ENCODE measurements at places on chromosomes 5 and 9.

DNA sequence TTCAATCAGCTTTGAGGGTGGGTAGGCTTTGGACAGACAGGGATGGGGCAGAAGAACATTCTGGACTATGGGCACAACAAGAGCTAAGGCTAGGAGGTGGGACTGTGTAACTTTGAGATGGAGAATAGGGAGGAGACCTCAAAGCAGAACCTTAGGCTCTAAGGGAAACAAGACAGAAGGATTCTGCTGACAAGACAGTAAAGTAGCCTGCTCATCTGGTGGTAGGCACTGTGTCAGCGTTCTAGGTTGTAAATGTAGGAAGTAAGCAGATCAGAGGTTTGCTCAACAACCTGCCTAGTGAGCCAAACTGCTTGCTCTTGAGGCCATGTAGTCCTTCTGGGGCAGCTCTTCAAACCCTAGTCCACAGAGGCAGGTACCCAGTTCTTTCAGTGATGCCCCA is 15.0 kb upstream of the IL12B start:
- DNase-seq, result no peak

DNA sequence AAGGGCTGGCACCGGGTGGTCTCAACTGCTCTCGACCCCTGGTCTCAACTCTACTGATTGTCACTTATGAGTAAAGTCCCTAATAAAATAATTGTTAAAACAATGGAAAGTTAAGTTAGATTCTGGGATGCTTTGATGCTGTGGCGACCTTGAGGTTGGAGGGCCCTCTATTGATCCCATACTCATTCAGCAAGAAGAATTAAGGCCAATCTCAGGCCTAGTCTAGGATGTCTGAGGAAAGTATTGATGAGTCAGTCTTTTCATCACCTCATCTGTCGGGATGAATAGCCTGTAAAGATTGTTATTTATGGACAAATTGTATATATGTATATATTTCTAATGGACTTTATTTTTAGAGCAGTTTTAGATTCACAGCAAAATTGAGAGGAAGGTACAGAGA is 50.8 kb downstream of the WDR36 start:
- DNase-seq, result no peak

DNA sequence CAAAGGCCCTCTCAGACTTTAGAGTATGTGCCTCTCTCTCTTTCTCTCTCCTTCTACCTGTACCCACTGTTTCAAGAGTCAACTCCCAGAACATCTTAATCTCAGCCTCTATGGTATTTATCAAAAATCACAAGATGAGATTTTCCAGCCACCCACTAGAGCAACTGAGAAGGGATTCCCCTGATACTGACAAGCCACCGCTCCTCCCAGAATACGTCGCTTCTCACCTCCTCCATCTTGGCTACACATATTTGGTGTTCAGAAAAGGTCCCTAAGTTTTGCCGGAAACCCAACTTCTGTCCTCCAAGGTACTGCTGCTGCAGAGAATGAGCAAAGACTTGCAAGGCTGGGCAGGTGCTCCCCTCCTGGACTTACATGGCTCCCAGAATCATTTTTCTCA is 6.1 kb downstream of the GARIN3 start:
- no peak for DNase-seq

DNA sequence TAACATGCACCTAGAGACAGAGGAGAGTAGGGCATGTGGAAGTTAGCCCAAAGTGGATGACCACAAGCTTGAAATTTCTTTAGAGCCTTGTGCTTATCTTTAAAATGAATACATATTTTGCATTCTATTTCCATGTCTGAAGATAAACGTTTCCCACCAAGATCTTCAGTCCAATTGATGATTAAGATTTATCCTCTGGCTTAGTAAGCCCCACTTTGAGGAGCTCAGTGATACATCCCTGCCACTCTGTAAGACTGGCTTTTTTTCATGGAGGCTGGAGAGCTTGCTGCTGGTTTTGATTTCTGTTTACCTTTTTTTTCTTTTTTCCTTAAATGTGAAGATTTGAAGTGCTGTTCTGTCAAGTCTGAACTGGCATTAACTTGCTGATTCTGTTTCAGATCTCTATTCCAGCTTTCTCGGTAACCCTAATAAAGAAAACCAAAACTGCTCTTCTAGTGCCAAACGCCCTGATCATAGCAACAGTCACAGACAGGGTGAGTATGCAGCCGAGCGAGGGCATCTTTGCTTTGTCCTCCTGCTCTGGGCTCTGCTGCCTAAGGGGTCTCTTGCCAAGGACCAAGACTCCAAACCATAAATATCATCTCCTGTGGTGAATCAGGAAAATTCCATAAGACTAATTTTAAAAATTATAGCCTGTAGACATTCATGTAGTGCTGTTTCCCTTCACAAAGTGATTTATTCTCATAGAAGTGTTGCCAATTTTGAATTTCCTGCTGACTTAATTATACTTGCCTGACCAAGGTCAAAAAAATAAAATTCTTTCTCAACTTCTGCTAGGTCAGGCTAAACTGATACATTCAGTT is 54.3 kb downstream of the GRAMD2B start:
- DNase-seq, result no peak

GRCh38 chr5:66174338-66174737 is 30.2 kb downstream of the SREK1 start:
- no peak for DNase-seq

- DNase-seq, result no peak
These were observed 29.5 kb downstream of the TTC39B start for GRCh38 chr9:15277400-15278090.

DNA sequence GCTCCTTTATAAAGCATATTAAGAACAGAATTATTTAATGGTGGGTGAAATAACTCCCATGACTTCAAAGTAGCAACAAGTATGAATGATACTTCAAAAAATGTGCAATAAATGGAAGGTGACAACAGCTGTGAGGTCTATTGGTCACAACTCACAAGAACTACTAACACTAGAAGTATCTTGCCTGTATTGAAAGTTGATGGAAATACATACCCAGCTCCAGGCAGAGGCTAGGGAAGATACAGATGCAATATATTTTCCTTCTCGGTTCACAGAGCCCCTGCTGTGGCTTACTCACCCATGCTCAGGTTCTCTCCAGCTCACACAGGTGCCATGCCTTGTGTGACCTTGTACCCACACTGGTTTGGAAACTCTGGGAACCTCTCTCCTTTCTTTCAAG is 133.8 kb downstream of the LIFR start:
- DNase-seq, result no peak

- no peak for DNase-seq
These were observed 18.5 kb upstream of the EXOC3 start for GRCh38 chr5:424301-425110.

- no peak for DNase-seq
These were observed 298.2 kb downstream of the EDIL3 start for GRCh38 chr5:84086511-84086910.

- DNase-seq, result no peak
These were observed 147.3 kb downstream of the YTHDC2 start for GRCh38 chr5:113660706-113661250.

- peak; percentile 27 for DNase-seq
These were observed 123.5 kb upstream of the LMX1B start for GRCh38 chr9:126490214-126490631.

GRCh38 chr9:114330636-114331035 is 967 bp downstream of the ORM2 start:
- no peak for DNase-seq

DNA sequence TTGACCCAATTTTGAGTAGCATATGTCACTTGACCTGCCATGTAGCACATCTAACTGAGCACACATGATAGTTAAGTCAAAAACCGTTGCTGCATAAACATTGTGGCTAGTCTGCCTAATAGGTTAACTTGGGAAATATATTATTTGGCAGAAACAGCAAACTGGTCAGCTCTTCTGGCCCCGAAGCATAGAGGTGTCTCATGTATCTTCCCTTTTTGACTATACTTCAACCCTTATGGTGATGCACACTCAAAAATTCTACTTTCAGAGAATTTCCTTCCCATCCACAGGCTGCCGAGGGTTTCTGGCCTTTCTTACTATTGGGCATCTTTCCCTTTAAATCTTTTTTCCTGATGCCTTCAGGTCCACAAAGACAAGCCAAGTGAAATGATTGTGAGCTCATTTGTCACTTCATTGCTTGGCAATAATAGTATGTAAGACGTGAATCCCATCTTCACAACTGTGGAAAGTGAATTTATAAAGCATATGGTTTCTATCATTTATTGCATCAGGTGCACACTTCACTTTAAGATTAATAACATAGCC is 41.2 kb downstream of the MOCS2 start:
- DNase-seq, result no peak

DNA sequence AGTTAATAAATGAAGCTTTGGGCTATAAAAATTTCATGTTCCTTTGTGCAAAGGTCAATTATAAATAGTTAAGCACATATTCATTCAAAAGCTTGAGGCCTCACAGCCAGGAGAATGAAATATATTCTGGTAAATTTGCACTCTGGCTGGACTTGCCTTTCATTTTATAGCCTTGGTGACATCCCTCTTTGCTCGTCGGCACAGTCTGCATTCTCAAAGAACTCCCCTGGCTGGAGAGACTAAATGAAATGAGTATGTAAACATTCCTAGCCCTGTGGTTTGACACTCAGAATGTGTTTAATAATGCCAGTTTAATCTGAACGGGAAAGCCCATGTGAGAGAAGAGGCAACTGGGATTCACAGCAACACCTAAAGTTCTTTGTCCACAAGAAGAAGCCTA is 285.6 kb downstream of the BRINP1 start:
- no peak for DNase-seq

DNA sequence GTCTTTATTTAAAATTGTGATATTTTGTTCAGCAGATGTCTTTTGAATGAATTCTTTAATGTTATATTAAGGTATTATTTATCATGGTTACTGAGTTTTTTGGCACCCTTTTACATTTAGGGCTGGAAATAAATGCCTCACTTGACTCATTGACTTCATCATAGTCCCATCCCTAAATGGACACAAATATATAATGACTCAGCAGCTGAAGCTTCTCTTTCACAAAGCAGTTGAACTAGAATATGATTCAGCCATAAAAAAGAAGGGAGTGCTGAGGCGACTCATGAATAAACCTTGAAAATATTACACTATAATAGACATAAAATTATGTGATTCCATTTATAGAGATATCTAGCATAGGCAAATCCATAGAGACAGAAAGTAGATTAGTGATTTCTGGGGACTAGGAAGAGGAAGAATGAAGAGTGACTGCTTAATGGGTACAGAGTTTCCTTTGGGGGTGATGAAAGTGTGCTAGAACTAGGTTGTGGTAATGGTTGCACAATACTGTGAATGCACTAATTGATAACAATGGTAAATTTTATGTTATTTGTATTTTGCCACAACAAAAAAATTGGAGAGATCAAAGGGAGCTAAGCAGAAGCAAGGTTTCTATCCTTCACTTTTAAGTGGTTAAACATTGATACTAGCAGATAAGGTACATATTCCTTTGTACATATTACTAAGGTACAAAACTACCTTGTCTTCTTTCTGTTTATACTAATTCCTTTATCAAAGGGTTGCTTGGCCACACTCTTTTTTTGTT is 449.6 kb downstream of the NTRK2 start:
- no peak for DNase-seq

DNA sequence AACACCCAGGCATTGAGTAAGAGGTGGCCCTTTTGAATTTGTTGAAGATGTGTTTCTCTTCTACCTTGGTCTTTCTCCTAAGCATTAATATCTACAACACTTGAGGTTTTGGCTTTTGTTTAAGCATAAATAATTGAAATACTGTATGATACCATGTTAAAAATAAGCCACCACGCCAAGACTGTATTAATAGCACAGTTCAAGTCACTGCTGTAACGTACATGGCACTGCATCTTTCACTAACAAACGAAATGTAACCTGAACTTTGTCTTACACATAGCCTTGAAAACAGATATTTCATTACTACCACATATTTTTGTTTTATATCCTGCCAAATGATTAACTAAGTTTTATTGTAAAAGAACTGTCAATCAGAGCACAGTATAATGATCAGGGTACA is 112.8 kb downstream of the MLLT3 start:
- DNase-seq, result no peak

DNA sequence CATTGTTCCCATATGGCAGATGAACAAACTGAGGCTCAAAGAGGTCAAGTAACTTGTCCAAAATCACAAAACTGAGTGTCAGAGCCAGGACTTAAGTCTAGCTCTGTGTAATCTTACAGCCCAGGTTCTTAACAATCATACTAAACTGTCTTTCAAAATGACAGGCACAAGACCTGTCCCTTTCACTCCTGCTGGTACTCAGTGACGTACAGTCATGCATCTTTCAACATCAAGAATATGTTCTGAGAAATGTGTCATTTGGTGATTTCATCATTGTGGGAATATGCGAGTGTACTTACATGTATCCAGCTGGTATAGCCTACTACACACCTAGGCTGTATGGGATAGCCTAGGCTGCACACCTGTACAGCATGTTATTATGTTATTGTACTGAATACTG is 646.8 kb upstream of the WWC1 start:
- no peak for DNase-seq

DNA sequence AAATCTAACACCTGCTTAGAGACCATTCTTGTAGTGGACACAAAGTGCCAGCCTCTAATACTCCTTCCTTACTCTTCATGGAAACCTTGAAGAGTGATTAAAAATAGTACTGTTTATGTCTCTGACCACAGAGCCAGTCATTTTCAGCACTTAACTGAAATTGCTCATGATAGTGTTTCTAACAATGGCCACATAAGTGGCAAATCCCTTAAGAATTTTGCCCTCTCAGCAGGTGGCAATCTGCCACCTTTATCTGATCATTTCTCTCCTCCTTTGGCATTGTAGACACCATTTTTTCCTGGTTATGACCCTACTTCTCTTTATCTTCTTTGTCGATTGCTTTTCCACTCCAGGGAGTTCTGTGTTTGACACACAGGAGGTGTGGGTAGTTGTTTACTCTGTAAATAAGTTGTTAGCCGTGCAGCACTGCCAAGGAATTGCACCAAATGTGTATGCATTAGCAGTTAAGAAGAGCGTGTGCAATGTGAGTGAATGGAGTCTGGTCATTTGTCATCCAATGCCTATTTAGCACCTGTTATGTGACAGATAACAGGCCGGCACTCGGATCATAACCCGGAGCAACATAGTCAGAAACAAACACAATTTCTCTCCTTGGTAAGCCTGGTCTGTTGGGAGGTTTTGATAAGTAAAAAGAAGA is 36.8 kb upstream of the STARD4 start:
- no peak for DNase-seq

DNA sequence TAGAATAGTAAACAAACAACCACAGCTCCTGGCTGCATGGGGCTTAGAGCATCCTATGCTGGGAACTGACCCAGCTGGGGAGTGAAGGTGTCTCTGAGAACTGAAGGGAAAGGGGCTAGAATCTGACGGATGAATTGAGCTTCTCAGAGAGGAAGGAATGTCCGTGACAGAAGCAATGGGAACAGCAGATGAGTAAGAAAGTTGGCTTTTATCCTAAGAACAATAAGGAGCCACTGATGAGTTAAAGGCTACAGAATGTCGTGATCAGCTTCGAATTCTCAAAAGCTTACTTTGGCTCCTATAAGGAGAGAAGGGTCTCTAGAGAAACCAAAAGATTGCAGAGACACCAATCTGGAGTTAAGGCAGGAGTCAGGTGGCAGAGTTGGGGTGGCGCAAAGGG is 52.6 kb downstream of the EBF1 start:
- DNase-seq, result no peak

GRCh38 chr5:37771203-37771611 is 68.6 kb downstream of the GDNF start:
- no peak for DNase-seq

Data from nucleus accumbens (tissue), 56 donors.